ENCODE measurements at places on chromosomes 2 and 18.

DNA sequence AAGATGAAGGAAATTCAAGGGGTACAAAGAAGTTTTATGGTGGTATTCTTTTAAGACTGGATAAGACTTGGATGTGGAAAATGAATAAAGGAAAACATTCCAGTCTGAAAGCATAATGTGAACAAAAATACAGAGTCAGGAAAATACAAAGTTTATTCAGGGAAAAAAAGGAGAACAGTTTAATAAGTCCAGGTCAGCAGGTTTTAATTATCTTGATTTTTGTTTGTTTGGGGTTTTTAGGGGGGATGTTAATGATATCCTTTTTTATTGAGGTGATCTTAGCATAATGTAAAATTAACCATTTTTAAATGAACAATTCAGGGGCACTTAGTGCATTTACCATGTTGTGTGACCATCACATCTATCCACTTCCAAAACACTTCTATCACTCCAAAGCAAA lies 80.6 kb downstream of the NBAS start:
- DNase-seq: no peak

DNA sequence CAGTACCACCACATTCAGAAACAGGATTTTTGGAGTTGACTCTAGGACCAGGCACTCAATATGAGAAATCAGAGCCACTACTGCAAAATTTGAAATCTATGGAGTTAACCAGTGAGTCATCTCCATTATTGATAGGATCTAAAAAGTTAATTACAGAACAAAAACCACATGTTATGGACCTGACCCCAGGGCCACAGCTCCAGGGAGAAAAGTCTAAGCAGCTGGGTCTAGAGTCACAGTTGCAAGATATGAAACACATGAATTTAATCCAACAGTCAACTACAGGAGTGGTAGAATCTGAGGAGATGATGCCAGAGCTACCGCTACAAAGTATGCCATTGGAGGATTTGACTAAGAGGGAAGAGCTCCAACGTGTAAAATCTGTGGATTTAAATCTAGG lies 13.4 kb upstream of the ZNF512 start:
- no peak for DNase-seq

GRCh38 chr2:237530472-237531433 lies 35.6 kb upstream of the PRLH start:
- DNase-seq: no peak

GRCh38 chr2:50607721-50608120 lies 424.2 kb downstream of the NRXN1 start:
- DNase-seq: no peak

GRCh38 chr2:240418311-240418710 lies 17.2 kb upstream of the GPC1 start:
- DNase-seq: no peak

DNA sequence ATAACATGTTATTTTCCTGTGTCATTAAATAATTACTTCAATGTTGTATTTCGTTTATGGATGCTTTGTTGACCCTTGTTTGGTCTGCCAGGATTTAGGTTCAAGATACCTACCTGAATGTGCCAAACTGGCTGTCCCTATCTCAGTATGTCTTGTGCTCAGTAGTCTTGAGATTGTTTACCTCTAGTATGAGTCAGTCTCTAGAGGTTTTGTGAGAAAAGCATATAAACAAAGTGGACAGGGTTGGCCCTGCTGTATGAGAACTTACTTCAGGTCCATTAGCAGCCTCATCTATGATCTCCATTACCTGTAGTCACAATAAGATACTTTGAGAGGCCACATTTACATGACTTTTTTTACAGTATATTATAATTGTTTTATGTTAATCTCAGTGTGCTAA lies 17.8 kb downstream of the DDX18 start:
- DNase-seq: no peak

DNA sequence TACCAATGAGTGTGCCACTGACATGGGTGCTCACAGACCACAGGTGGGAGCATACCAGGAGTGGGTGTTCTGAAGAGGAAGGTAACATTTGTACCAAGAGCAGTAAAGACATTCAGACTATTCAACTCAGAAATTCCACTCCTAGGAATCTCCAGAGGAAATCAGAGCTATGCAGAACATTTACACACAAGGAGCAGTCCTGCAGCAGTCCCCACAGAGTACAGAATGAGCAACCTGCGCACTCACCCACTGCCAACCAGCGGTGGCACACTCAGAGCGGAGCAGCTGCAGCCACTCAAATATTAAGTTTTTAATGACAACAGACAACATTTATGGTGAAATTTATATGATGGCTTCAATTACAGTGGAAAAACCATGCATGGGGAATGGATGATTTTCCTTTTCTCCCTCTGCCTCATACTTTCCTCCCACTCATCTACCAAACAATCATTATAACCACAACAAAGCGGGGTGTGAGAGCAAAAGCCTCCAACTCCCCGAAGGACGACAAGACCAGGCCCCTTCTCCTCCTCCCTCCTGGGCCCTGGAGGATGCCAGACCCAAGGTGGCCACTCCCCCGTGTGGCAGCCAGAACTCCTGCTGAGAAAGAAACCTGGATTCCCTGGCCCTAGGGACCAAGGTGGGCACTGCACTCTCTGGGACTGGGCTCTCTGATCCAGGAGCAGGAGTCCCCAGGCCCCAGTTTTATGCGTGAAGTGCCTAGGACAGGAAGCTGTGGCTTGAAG lies 5.4 kb downstream of the HS6ST1 start:
- no peak for DNase-seq

GRCh38 chr2:23589739-23590138 lies 204.8 kb downstream of the KLHL29 start:
- DNase-seq: no peak

DNA sequence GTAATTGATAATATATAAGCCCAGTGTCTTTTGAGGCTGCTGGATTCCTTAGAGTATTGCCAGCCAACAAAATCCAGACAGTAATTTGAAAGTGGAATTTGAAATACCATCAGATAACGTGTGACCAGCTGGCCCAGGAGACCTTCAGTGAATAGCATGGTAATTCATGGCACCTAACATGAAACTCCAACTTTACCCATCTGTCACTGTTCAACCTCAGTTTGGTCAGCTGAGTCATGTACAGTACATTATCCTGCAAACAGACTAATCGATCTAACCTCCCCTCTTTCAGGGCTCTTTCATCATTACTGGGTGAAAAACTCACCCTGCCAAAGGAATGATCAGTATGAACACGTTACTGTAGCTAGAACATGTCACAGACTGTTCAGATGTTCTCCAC lies 230.6 kb downstream of the DOK6 start:
- DNase-seq: no peak

- DNase-seq: no peak
Measured at GRCh38 chr18:55319459-55320193, 268.4 kb downstream of the TCF4 start.
